ENCODE measurements at places on chromosomes 3 and 15.

DNA sequence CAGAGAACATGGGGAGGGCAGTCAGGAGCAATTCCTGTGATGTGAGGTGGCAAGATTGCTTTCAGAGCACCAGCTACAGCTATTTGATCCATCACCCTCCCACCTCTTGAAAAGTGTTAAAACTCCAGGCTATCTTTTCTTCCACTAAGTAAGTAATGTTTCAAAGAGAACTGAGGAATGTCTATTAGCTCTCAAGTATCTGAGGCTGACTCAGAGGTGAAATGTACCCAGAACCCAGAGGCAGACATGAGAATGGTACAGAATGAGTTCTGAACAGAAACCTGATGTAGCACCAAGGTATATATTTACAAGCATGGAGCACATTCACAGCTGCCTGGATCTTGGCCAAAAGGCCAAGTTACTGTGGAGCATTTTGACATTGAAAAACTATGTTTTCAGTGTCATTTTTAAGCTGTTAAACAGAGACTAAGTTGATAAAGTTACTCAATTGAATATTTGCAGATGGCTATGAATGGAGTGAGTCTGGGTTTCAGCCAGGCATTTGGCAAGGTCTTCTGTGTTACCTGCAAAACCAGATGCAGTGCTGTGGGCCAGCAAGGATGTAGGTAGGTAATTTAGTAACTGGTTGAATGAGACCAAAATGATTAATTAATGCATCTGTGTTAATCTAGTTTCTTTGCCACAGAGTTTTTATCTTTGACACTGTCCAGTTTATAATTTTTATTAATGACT, 227.7 kb upstream of the CD96 start:
- DNase-seq = no peak

DNA sequence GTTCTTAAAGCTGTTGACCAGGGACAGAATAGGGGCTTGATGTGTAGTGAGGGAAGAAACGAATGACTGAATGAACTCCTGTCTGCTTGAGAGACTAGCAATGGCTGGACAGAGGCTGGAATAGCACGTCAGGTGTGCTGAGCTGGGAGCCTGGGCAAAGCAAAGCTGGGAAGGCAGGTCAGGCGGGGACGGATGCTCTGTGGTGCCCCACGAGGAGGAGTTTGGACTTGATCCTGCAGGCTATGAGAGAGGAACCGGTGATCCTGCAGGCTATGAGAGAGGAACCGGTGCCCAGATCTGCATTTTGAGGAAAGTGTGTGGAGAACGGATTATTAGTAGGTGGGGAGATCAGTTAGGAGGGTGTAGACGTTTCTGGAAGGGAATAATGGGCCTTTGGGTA, 31.3 kb upstream of the PSTPIP1 start:
- DNase-seq = no peak

GRCh38 chr15:72540606-72541237, 66.6 kb downstream of the ARIH1 start:
- DNase-seq = no peak

DNA sequence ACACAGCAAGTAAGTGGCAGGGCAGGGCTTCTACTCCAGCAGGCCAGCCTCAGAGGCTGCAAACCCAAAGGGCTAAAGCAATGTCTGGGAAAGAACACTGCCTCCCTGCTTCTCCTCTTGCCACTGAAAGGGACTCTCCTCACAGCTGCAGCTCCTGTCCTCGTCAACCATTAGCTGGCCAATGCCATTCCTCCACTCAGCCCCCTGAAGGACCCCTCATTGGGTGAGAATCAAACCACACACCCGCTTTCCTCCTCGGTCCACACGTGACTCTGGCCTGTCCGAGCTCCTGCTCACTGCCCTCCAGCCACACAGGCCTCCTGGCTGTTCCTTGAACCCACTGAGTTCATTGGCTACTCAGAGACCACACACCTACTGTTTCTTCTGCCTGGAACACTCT, 253.7 kb upstream of the TLE3 start:
- no peak for DNase-seq

GRCh38 chr3:150232992-150233451, 175.1 kb upstream of the TSC22D2 start:
- DNase-seq = no peak

DNA sequence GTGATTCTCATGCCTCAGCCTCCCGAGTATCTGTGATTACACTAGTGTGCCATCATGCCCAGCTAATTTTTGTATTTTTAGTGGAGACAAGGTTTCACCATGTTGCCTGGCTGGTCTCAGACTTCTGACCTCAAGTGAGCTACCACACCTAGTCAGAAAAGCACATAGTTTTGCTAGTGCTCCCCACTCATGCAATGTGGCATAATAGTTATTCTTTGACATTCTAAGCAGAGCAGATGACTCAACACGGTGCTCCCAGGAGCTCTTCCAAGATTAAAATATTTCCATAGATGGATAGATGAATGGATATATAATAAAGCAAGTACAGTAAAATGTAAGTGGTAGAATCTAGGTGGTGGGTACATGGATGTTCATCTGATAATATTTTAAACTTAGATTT, 53.1 kb upstream of the GK5 start:
- no peak for DNase-seq

DNA sequence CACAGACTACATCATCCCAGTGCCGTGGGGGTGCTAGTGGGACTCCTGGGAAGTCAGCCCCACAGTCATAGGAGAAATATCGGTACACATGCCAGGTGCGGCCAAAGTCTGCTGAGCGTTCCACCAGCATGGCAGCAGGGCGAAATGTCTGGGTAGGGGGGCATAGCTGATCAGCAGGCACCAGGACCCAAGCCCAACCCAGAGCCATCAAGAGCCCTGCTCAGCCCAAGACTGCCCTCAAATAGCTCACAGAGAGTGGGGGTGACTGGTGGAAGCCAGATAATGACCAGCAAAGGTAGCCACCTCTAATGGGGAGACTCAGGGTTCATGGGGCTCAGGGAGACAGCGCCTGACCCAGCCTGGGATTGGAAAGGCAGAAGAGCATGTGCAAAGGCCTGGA, 1.3 kb downstream of the LAMB2 start:
- no peak for DNase-seq

GRCh38 chr3:171427771-171428320, 32.4 kb downstream of the TNIK start:
- no peak for DNase-seq

GRCh38 chr15:70269311-70269911, 171.7 kb upstream of the TLE3 start:
- no peak for DNase-seq
